Hypothalamus (tissue), 51 donors: ENCODE measurements at places on chromosomes 3 and 15.

DNA sequence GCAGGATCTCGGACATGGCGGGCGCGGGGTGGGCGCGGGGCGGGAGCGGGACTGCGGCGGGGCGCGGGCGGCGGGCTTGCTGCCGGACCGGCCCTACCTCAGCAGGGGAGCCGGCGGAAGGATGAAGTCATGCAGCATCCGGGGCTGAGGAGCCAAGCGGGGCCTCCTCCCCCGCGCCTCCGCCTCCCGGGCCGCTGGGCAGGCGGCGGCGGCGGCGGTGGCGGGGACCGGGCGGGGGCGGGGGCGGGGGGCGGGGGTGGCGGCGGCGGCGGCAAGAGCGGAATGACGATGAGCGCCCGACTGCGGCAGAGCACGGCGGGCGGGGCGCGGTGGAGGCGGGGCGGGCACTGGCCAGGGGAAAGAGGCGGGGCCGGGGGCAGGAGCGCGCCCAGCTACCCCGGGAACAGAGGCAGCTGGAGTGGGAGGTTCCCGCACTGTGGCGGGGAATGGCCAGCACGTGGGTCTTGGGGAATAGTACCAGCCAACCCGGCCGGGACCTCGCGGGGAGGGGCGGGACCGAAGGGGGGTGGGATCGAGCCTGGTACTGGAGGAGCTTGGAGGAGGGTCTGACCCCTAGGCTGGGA, at the start of gene CAMK2N2:
CAMK2N2 (minus strand) TSS at position 284 of the 584 bp plus-strand sequence; CDS start at position 16, 268 bp downstream.
- peak; percentile 69 for DNase-seq

- DNase-seq, result no peak
Observed at GRCh38 chr15:101427606-101428487, 61.7 kb downstream of the PCSK6 start.

DNA sequence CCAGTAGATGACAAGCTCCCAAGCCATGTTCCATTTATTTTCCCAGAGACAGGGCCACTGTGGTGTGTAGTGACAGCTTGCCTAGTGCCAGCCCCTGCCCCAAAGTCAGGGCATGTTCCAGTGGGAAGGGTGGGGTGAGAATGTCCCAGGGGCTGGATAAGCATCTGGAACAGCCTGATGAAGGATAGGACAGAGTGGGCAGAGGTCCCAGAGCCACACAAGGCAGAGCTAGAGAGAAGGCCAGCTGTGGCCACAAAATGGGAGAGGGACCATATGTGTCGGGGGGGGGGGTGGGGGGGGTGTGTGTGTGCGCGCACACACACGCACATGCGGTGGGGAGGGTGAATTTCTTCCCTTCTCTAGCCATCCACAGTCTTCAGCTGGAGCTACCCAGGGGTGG, 27.0 kb upstream of the TSPAN3 start:
- DNase-seq, result no peak

DNA sequence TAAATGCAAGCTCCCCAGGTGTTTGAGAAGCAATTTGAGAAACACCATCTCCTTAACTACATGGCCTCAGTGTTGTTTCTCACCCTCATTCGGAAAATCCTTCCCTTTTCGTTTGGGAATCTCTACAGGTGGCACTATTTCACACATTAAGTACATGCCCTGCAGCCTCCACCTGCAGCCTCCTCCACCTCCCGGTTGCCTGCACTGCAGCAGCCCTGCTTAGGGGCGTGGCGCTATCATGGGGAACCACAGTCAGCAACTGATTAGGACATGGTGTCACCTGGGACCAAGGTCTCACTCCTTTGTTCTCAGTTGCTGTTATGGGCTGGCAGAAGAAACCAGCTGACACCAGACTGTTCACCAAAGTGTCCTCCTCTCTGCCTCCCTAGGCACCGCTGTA, 11.7 kb upstream of the ZNF774 start:
- no peak for DNase-seq

DNA sequence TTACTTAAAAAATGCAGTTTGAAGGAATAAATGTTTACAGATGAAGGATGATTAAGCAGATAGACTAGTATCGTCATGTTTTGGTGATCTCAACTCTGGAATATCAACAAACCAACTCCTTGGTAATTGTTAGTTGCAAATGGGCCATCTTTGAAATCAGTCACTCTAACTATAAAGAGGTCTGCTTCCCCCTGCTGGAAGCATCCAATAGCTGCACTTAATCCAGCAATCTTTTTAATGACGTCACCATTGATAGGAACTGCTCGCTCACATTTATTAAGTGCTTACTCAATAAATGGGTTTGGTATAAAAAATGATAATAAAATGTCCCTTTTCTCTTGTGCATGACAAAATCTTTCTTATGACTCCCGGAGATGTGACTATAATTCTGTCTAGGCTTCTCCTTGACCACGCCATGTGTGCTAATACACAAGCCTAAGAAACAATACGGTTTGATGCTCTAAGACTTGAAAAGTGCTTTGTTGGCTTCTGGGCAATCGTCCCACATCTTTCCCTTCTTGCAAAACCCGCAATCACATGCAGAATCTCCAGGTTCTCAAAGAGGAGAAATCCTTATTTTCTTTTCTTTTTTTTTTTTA, 227.6 kb upstream of the POU1F1 start:
- no peak for DNase-seq

- no peak for DNase-seq
Observed at GRCh38 chr15:37733628-37734027, 200.8 kb upstream of the TMCO5A start.

GRCh38 chr15:92753591-92753990, 98.0 kb upstream of the FAM174B start:
- DNase-seq, result no peak

GRCh38 chr3:183013856-183014255, 33.5 kb upstream of the DCUN1D1 start:
- no peak for DNase-seq

DNA sequence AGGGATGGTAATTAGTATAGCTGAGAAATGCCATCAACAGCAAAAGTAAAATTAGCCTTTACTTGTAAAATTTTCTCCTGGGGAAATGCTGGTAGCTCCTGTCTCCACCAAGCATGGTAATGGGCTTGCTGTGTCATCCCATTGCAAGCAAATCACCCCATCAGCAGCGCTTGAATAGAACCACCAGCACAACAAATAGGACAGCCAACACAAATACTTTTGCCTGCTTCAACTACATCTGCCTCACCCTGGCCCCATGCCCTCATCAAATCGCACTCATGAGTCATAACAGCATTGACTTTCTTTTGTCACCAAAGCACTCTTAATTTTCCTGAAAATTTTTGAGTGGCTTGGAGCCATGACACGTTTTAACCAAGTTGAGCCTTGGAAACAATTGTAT, 52.6 kb downstream of the ERC2 start:
- no peak for DNase-seq

DNA sequence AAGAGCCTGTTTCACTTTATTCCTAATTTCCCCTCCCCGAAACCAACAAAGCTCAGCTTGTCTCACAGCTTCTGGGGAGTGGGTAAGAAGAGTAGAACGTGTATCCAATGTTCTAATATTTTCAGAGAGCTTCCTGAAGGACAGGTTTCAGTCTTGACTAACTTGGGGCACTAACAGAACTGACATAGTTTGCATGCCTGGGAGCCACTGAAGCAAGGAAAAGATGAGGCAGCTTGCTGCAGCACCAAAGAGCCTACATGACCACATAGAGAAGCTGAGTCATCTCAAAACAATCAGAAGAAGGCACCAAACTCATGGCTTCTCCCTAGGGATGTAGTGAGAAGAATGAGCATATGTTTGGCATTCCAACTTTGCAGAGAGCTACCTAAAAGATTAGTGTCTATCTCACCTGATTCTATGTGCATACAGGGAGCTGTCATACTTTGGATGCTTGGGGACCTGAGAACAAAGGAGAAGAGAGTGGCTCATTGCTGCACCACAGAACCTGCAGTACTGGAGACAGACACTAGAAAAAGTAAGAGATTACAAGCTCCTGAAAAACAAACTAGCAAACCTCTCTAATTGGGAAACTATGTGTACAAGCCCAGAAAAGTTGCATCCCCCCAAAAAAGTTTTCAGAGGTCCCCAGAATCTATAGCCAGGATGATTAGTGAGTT, 86.9 kb downstream of the DCLK3 start:
- DNase-seq, result no peak

GRCh38 chr3:177244606-177245005, 47.3 kb upstream of the TBL1XR1 start:
- no peak for DNase-seq
